Stimulated activated CD8-positive, alpha-beta memory T cell treated with anti-CD3 and anti-CD28 coated beads, Interleukin-4, amount 100 ng/mL, for 1 hour (primary cell): ENCODE measurements at places on chromosomes 1 and 21.

GRCh38 chr1:243745356-243745755 lies 104.7 kb downstream of the AKT3 start:
- no peak for DNase-seq

DNA sequence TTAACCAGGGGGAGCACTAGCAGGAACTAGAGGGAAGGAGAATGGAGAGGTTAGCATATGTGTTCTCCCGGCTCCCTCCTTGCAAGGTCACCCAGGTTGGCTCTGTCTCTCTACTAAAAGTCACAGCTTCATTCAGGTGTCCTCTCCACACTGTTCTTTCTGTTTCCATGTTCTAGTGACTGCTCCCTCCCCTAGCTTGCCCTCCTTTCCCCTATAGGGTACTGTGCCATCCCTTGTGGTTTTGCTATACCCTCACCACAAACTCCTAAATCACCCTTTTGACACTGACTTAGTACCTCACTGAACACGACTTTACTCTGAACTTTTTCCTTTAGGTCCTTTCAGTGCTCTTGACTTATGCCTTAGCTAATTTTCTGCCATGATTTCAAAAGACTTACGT lies 389.3 kb downstream of the ST6GALNAC3 start:
- no peak for DNase-seq

DNA sequence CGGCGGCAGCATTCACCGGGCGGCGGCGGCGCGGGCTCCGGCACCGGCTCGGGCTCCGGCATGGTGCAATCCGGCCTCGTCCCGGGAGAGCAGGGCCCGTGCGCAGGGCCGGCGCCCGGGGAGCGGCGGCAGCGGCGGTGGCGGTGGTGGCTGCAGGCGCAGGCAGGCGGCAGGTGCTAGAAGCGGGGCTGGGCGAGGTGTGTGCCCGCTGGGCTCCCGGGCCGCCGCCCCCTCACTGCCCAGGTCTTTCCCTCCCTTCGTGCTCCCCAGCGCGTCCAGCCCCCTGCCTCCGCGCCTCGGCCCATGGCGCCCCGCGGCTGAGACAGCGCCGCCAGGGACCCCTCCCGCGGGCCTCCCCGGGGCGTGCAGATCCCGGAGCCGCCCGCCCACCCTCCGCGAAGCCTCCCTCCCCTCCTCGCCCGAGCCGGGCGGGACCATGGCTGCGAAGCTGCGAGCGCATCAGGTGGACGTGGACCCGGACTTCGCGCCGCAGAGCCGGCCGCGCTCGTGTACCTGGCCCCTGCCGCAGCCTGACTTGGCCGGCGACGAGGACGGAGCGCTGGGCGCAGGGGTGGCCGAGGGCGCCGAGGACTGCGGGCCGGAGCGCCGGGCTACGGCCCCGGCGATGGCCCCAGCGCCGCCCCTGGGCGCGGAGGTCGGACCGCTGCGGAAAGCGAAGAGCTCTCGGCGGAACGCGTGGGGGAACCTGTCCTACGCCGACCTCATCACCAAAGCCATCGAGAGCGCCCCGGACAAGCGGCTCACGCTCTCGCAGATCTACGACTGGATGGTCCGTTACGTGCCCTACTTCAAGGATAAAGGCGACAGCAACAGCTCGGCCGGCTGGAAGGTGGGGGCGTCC lies 492 bp downstream of the FOXO6 start:
- DNase-seq, result no peak

- DNase-seq, result no peak
Observed at GRCh38 chr21:42307106-42307505, 8.1 kb downstream of the TFF3 start.

GRCh38 chr1:50841791-50842387 lies 118.2 kb downstream of the FAF1 start:
- no peak for DNase-seq

GRCh38 chr1:104874044-104874443 lies 1124.3 kb downstream of the AMY1C start:
- no peak for DNase-seq

- no peak for DNase-seq
Observed at GRCh38 chr1:15289251-15289651, 42.2 kb downstream of the FHAD1 start.

DNA sequence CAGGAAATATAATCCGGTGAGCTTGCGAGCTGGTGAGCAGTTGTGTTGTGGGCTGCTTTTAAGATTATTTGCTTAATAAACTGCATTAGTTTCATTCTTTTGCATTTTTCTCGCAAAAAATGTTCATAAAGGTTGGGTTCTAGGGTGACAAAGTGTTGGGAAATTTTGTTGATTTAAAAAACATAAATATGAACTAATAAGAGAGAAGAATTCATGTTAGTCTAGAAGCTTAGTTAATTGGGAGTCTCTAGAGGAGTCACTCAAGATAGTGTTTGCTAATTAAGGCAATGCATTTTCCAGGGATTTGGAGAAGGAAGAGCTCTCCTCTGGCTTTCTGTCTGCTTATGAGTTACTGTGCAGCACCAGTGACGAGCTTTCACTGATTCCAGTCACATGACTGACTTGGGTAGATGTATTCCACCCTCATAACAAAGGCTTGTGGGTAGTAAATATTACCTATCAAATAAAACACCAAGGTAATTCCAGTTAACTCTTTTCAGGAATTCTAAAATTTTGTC lies 417.0 kb downstream of the PTBP2 start:
- no peak for DNase-seq

GRCh38 chr1:42973286-42973685 lies 14.6 kb upstream of the SLC2A1 start:
- DNase-seq, result no peak

- no peak for DNase-seq
Observed at GRCh38 chr1:15244813-15245212, 2.2 kb upstream of the FHAD1 start.

GRCh38 chr1:212539737-212540430 lies 68.7 kb upstream of the ATF3 start:
- DNase-seq, result no peak

DNA sequence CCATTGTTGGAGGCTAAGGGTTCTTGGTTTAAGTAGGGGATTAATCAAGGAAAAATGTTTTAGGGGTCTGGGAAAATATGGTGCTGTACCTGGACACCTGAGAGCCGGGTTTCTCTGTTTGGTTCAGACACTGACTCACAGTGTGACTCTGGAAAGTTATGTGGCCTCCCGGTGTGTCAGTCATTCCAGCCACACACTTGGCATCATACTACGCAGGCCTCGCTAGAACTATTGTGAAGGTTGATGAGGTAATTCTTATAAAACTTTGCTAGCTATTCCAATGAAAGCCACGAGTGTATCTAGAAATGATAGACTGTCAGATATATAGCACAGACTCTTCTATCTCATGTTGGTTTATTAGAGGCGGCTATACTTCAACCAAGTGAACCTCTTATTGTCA lies 4.8 kb upstream of the CAMSAP2 start:
- DNase-seq, result no peak

DNA sequence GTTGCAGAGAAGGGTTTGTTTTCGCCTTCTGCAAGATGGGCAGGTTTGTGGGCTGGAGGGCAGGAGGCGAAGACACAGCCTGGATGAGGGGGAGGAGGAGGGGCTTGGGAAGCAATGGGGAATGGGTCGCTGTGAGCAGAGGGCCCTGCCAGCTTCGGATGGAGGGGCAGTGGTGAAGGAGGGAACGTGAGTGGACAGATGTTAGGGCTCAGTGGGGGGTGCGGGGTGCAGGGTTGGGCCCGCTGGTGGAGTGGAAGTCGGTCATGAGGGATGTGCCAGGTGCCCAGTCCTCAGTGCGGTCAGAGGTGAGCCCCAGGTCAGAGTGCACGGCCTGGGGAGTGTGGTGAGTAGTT lies 55.5 kb upstream of the ABCG1 start:
- DNase-seq, result no peak
